ENCODE measurements at places on chromosomes 13 and 19.

GRCh38 chr13:95298169-95298965 lies 2.9 kb downstream of the ABCC4 start:
- DNase-seq, result peak; percentile 33

DNA sequence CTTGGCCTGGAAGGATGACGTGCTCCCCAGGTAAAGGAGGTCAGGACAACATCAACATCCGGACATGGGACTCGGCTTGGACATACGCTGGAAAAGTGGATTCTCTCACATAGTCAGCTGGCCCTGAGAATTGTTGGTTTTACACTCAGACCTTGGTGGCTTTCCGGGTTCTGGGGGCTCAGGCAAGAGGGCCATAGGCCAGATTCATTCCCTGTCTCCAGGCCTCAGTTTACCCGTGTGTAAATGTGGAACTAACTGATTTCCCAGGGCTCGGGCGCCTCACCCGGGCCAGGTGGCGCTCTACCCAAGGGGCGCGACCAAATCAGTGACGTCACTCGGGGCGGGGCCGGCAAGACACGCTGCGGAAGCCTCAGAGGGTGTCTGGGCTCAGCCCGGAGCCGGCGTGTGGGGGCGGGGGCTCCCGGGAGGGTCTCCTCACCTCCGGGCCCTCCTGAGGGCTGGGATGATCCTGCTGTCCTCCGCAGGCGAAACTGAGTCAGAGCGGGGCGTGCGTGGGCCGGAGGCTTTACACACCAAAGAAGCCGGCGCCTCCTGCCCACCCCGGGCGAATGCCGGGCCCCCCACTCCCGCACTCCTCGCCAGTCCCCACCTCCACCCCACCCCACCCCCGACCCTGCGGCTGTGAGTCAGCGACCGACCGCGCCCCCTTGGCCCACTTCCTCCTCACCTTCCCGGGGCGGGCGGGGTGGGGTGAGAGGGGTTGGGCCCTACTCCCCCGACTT lies 862 bp upstream of the VASP start:
- DNase-seq, result peak; percentile 85

DNA sequence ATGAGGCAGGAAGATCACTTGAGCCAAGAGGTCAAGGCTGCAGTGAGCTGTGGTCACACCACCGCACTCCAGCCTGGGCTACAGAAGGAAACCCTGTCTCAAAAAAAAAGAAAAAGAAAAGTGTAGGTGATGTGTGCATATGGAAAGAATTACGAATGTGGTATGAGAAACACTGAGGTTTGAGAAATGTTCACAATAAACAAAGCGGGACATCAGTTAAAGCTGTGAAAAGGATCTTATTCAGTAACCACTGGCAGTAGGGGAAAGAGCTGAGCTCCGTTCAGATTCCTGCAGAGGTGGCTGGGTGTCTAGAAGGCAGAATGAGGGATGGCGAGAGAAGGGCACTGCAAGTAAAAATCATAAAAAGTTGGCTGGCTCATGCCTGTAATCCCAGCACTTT lies 4.1 kb upstream of the IGSF23 start:
- no peak for DNase-seq

- DNase-seq, result no peak
These were observed 35.7 kb downstream of the DZIP1 start for GRCh38 chr13:95608640-95609323.

GRCh38 chr19:31264041-31264778 lies 85.0 kb downstream of the TSHZ3 start:
- DNase-seq, result no peak

DNA sequence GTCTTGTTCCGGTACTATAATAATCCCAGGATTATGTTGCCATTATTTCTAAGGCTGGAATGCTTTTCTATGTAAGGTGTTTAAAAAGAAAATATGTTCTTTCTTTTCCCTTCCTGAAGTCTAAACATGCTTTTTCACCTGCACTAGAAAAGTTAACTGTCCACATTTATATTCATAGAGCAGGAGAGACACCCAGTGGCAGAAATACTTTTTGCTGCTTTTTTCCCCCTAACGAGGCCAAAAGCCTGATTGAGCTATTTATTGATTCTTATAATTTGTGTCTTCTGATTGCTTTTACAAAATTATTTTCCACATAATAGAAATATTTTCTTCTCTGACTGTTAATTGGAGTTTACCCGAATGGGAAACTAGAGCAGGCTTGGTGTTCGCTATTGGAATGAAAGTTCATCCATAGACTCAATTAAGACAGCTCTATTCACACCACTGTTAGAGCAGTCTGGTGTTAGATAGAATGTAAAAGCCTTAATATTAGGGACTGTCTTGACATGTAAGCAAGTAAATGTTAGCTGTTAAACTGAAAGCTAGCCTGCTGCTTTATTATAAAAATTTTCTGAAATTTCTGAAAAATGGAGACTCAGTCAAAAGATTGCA lies 15.8 kb downstream of the GPR180 start:
- peak; percentile 61 for DNase-seq

DNA sequence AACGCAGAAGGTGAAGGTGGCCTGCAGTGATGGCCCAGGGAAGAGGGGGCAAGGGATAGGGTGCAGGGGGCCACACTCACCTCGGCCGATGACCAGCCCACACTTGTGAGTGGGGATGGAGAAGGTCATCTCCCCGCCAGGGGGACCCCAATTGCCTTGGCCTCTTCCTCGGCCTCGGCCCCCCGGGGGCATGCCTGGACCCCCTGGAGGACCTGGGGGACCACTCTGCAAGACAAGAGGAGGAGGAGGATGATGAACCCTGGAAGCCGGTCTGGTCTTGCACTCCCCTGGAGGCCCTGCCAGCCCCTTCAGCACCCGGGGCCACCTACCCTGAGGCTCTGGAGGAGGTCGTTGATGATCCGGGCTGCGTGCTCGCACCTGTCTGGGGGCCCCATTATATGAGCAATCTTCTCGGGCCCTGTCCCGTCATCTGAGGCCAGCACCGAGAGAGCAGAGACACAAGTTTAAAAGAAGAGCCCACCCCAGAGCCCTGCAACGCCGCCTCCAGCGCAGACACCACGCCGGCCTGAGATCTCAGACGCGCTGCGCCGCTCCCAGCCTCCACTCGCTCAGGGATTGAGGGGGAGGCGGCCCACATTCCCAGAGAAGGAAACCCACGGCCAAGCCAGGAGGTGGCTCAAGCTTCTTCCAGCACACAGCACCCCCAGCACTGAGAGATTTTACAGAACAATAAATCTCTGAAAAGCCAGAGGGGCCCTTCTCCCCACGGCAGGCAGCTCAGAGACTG lies 7.8 kb downstream of the KHSRP start:
- no peak for DNase-seq

- DNase-seq, result no peak
These were observed 894.9 kb upstream of the PCDH9 start for GRCh38 chr13:68125087-68125480.

GRCh38 chr19:29576046-29576606 lies 30.0 kb upstream of the POP4 start:
- DNase-seq, result no peak

DNA sequence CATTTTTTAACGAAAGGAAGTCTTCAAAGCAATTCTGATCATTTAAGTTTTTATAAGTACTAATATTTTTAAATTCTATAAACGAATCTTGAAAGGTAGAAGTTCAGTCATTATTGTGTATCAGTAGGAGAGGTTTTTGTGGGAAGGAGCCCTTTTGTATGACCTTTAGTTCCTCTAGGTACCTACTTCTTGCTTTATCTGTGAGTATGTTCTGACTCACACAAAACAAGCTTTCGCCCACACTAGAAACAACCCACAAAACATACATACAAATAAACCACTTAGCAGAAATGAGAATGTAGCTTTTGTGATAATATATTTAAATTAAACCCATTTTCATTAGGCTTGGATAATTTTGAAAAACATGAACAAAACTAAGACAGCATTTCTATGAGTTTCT lies 27.8 kb downstream of the ERCC5 start:
- DNase-seq, result no peak

DNA sequence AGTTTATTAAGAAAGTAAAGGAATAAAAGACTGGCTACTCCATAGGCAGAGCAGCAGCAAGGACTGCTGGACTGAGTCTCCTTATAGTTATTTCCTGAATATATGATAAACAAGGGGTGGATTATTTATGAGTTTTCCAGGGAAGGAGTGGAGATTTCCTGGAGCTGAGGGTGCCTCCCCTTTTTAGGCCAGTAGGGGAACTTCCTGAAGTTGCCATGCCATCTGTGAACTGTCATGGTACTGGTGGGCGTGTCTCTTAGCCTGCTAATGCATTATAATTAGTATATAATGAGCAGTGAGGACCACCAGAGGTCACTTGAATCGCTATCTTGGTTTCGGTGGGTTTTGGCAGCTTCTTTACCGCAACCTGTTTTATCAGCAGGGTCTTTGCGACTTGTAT lies 13.5 kb downstream of the ZSCAN5A start:
- no peak for DNase-seq

DNA sequence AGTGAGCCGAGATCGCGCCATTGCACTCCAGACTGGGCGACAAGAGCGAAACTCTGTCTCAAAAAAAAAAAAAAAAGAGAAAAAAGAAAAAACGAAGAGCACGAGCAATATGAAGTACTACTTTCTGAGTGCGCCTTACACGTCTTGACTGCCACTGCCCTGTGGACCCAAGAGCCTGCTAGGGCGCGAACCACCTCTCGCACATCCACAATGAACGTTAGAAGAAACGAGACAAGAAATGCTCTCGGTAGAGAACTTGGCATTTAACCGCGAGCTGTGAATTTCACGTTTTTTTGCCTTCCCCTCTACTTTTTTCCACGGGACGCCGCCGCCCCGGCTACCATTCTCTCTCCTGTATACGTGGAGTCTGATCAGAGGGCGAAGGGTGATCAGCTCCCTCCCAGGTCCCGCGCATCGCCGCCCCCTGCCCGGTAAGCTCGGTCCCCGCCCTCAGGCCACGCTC lies 454 bp downstream of the TIMM44 start:
- DNase-seq, result no peak

GRCh38 chr13:76461999-76462398 lies 424.2 kb downstream of the KCTD12 start:
- no peak for DNase-seq
